Omental fat pad (tissue), 4 donors: ENCODE measurements at places on chromosomes 2 and 18.

GRCh38 chr2:238475034-238475433 is 48.3 kb downstream of the ASB1 start:
- DNase-seq = no peak

DNA sequence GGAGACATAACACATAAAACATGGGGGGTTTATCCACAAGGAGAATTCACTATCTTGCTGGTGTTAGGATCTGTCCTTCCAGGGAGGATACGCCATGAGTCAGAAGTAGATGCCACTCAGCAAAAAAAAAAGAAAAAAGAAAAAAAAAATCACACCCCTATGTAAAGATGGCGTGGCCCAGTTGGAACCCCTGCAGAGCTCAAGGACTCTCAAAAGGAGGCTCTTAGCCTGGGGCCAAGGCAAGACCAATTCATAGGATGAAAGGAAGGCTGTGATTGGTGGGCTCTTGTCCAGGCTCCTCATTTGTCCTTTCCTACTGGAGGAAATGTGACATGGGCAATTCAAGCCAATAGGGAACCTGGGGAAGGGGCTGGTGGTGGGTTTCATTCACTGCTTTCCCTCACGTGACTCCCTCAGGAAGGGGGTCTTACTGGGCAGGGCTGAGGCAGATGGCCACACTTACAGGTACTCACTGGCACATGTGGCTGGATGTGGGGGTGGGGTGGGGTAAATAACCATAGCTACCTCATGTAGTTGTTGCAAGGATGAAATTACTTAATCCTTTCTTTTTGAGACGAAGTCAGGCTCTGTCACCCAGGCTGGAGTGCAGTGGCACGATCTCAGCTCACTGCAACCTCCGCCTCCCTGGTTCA is 38.7 kb upstream of the HAAO start:
- no peak for DNase-seq

DNA sequence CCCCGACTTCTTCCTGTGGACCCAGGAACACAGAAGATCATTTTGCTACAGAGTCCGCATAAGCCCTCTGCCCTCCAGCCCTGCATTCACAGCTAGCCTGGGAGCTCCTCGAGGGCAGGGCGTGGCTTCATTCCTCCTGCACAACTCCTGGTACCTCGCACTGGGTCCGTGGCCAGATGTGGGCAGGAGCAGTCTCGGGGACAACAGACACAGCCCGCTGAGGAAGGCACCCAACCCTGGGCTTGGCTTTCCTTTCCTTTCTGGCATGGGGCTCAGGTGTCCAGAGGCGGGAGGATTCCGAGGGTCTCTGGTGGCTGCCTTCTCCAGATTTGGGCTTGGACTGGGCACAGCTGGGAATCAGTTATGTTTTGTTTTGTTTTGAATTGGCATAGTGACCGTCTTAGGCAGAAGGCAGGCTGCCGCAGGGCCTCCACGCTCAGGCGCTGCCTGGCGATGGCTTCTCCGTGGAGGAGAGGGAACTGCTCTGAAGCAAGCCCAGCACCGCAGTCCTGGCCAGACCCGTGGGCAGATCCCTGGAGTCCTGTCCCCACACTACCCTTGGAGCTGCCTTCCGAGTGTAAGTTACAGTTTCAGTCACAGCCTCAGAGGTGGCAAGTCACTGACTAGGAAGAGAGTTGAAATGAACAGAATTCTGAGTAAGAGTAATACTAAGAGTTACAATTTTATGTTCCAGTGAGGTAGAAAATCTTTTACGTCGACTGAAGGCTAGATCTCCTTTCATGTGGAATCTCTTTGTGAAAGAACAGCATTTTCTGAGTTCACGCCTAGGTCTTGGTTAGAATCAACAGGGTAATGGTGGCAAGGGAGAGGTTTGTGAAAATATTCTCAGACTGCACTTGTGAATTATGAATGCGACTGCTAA is 47.9 kb downstream of the LDLRAD4 start:
- no peak for DNase-seq

GRCh38 chr18:51668101-51668500 is 470.6 kb upstream of the MEX3C start:
- DNase-seq = peak; percentile 77

GRCh38 chr2:126850940-126851339 is 47.8 kb upstream of the TEX51 start:
- no peak for DNase-seq

GRCh38 chr2:173058097-173058496 is 17.5 kb upstream of the MAP3K20 start:
- no peak for DNase-seq

DNA sequence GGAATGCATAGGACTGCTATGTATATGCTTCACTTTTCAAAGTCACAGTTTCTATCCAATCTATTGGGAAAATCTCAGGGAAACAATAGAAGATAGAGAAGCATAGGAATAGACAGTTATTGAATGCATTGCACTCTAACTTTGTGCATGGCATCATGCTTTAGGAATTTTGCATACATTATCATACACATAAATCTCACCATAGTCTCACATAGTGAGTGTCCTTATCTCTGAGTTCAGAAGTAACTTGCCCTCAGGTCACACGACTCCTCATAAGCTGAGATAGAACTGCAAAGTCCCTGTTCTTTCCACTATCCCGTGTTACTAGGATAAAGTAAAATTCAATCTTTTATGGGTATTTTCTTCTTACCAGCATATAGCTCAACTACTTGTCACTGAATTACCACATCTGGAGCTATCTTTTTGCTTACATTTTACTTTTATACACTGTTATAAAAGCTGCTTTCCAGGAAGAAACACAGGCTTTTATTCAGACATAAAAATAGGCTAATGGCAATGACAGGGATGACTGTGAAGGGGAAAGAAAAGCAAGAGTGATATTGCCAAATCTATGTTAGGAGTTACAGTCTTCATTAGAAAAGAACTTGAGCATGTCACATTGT is 666.9 kb downstream of the XIRP2 start:
- no peak for DNase-seq

GRCh38 chr2:165524720-165525119 is 55.2 kb downstream of the CSRNP3 start:
- no peak for DNase-seq

GRCh38 chr18:23900994-23901393 is 113.6 kb upstream of the TTC39C start:
- no peak for DNase-seq

DNA sequence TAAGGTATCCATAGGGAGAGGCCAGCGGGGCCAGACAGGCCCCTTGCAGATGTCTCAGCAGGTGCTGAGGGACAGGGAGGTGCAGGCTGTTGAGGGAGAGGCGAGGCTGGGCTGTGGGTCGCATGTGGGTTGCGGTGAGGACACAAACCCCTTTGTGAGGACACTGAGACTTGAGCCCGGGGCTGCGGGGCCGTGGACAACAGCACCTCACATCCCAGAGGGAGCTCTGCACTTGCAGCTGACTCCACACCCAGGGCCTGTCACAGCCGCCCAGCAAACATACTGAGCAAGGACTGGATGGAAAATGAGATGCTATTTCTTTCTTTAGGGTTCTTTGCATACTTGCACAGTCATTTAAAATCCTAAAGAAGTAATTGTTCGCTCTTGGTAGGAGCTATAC is 95.3 kb upstream of the NFATC1 start:
- DNase-seq = no peak

- DNase-seq = no peak
Observed at GRCh38 chr2:61718965-61719364, 134.9 kb downstream of the FAM161A start.

GRCh38 chr2:96819128-96819875 is 3.2 kb downstream of the CNNM3 start:
- no peak for DNase-seq

DNA sequence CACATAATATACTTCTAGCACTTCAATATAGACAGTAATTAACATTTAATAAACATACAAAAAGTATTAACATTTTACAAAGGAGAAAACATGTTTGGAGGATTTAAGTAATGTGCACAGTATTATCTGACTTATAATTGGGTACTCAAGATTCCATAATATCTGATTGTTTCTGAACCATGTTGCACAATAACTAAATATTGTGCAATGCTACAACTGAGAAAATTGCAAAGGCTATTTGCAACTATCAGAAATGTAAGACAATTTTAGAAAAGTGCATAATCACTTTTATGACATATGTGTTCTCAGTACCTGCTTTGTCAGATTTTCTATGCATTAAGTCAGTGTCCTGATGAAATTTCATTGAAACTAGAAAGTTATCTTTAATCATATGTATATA is 934.6 kb downstream of the SOCS6 start:
- DNase-seq = no peak

GRCh38 chr2:193679847-193680246 is 1485.1 kb upstream of the TMEFF2 start:
- DNase-seq = no peak
